ENCODE measurements at places on chromosomes 1 and 21.
A peak's percentile ranks its signal among the peaks of the same experiment; 100 is the strongest.

GRCh38 chr1:113205980-113206766 is 133.2 kb downstream of the LRIG2 start:
- DNase-seq: no peak

- DNase-seq: no peak
Measured at GRCh38 chr1:157369808-157370521, 182.3 kb downstream of the FCRL5 start.

DNA sequence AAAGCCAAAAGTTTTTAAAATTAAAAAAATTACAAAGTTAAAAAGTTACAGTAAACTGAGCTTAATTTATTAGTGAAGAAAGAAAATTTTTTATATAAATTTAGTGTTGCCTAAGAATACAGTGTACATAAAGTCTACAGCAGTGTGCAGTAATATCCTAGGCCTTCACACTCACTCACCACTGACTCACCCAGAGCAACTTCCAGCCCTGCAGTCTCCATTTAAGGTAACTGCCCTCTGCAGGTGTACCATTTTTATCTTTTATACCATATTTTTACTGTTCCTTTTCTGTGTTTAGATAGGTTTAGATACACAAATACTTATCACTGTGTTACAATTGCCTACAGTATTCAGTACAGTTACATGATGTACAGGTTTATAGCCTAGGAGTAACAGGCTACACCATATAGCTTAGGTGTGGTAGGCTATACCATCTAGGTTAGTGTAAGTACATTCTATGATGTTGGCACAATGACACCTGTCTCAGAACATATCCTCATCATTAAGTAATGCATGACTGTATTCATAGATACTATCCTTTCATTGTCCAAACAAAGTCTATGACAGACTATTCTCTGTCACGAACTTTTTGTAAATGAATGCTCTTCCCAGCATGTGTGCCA is 78.6 kb upstream of the PBX1 start:
- DNase-seq: no peak

GRCh38 chr1:219917851-219918466 is 10.4 kb downstream of the SLC30A10 start:
- no peak for DNase-seq

DNA sequence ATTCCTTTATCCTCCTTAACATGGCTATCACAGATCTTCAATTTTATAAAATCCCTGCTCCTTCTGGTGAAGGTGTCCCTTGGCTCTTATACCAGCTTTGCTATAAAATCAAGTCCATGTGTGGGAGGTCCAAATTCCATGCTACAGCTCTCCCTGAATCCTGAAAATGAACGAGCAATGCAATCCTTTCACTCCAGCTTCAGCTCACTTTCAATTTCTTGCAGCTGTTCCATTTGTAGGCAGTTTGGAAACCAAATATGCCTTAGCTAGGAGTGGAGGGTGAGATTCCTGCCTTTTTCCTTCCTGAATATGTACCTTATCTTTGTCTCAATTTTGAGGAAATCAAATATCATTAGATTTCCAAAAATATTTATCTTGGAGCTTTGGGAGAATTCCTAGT is 402.6 kb downstream of the TTLL7 start:
- no peak for DNase-seq

GRCh38 chr1:92356956-92357355 is 58.1 kb downstream of the RPAP2 start:
- no peak for DNase-seq

DNA sequence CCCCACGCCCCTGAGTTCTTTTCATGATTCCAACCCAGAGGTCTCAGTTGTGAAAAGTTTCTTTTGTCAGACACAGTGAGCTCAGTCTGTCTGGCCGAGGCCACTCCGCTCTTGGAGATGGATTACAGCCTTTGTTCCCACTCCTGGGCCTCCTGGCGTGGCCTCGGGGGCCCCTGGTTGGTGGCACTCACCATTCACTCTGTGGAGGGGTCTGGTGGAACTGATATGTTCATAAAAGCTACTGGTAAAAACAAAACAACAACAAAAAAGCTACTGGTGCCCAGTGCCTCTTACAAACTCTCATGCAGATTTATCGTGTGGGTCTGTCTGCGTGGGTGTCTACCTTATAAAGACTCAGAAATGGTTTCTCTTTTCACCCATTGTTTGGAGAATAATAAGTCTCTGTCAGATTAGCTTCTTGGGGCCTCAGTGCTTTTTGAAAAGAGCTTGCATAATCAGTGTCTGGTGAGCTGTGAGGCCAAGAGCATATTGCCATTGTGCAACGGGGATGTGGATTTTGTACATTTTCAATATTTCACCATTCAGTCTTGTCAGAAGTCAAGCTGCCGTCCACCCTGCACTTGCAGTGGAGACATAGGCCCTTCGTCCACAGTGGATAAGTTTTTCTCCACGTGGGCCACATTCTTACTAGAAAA is 86.7 kb downstream of the GALNT2 start:
- no peak for DNase-seq

GRCh38 chr1:163361123-163361934 is 39.6 kb downstream of the NUF2 start:
- DNase-seq: no peak

- DNase-seq: no peak
Measured at GRCh38 chr21:34129901-34130715, 56.7 kb downstream of the MRPS6 start.

DNA sequence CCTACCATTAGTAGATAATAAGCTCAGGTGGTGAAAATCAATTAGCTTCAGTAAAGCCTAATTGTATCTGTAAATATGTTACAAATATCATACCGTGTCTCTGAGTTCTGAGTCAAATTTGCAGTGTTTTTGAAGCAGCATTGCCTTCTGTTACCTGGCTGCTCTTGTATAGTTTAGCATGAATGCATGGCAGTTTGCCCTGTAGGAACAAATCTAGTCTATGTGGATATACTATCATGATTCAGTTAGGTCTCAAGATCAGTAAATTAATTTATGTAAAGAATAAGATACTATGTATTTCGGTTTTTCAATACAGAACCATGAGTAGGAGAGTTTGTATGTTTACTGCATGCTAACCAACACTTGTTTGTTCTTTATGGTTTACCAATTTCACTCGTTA is 240.6 kb upstream of the C1orf105 start:
- no peak for DNase-seq

DNA sequence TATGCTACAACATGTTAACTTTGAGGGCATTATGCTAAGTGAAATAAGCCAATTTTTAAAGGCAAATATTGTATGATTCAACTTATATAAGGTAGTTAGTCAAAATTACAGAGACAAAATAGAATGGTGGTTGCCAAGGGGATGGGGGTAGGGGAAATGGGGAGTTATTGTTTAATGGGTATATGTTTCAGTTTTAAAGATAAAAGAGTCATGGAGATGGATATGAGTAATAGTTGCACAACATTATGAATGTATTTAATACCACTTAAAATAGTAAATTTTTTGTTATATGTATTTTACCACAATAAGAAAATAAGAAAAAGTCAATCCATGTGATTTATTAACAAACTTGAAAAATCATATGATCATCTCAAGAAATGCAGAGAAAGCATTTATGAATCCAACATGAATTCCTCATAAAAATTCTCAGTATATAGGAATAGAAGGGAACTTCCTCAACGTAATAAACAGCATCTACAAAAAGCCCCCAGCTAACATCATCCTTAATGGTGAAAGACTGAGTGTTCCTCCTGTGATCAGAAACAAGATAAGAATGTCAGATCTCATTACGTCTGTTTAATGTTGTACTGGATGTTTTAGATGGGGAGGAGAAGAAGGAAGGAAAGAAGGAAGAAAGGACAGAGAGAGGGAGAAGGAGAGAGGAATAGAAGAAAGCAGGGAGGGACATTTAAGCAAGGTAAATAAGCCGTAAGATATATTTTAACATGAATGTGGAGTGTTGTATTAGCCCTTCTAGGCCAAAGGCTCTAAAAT is 6.7 kb upstream of the TSEN15 start:
- no peak for DNase-seq

DNA sequence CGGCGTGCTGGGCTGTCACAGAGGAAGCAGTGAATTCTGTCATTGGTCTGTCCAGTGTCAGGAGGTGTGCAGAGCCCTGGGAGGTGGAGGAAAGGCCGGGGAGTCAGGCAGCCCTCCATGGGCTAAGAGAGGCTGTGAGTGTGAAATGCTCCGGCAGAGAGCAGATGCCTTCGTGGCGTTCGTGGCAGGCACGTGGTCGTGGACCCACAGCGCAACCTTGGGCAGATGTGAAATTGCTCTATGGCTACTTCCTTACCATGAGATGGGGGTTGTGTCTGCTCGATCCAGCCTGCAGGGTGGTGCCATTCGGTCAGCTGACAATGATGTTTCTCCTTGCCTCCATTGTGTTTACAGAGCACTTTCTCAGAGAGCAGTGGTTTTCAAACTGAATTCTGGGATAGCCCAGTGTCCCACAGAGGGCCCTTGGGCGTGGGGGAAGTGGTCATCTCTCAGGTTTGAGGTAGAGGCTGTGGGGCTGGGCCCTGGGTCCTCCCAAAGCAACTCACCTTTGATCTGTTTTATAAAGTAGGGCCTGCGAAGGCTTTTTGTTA is 27.9 kb downstream of the TNFRSF1B start:
- no peak for DNase-seq

DNA sequence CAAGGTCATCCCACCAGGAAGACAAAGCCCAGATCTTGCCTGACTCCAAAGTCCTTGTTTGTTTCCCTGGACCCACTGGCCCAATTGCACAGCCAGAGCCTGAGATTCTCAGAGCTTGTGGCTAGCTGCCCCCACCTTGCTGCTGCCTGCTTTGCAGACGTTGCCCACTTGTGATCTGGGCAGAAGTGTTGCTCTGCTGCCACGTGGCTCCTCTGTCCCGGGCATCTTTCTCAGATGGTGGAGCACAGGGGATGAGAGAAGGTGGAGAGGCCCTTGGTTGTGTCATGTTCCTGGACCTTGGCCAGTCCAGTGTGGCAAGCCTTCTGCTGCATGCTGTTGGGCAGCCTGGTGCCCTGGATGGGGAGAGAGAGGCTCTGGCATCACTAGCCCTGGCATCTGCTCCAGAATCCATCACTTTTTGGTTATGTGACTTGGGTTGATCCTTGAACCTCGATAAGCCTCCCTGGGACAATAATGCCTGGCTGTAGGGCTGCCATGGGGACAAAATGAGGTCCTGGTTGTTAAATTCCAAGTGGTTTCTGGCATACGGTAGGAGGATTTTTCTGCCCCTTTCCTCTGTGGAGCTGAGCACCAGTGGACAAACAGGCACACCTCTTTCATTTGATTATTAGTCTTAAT is 1.5 kb upstream of the NR0B2 start:
- peak; percentile 48 for DNase-seq
